ENCODE measurements at places on chromosomes 11 and 22.

- DNase-seq, result no peak
Measured at GRCh38 chr22:33357981-33358399, 299.8 kb upstream of the SYN3 start.

- no peak for DNase-seq
Measured at GRCh38 chr11:34909955-34910354, 6.2 kb downstream of the APIP start.

DNA sequence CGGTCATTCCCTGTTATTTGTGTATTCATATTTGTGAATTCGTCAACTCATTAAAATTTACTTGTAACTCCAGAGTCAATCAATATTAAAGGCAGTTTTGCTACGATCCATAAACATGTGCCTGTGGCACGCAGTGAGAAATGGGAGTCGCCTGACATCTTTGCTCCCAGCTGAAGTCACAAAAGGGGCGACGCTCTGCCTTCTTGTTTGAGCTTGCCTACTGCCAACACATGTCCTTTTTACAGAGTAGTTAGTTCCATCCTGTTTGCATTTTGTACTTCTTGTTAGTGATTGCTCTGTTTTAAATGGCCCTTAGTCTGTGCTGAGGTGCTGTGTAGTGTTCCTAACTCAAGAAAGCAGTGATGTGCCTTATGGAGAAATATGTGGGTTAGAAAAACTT lies 305.3 kb downstream of the ETS1 start:
- no peak for DNase-seq

DNA sequence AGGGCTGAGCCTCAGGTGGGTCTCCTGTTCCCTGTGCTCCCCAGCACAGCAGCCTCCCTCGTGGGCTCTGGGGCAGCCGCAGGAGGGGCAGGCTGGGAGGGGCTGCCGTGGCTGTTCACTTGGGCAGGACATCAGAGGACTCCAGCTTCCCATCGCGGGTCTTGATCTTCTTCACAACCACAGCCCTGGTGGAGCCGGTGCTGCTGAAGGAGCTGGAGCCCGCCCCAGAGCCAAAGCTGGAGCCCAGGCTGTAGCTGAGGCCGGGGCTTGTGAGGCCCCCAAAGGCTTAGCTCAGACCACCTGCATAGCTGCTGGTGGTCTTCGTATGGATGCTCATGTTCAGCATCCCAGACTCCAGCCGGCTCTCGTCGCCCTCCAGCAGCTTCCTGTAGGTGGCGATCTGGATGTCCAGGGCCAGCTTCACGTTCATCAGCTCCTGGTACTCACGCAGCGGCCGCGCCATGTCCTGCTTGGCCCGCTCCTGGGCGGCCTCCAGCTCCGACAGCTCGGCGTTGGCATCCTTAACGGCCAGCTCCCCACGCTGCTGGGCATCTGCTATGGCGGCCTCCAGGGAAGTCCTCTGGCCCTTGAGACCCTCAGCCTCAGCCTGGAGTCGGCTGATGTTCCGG lies 126.1 kb downstream of the NECTIN1 start:
- no peak for DNase-seq

DNA sequence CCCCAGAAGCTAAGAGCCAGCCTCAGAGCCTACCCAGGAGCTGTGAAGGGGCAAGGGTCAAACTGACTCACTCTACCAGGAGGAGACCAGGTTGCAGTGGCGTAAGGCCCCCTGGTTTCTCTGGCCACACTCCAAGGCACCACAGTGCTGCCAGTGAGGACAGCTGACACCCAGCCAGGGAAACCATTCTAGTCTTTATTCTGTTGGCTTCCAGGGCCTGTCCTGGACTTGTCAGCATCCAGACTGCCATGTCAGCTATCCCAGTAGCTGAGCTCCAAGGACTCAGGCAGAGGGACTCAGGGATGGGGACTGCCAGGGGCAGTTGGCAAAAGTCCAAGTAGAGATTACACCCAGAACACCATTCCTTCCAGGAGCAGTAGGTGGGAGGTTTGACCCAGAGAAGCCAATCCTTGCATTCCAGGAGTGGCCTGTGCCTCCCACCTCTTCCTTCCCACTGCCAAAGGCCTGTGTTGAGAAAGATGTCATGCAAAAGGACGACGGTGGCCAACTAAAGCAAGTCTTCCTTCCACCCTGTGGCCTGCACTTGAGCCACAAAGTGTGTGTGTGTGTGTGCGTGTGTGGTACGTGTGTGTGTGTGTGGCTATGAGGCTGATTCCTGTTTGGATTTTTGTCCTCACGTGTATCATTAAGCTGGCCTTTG lies 3.6 kb upstream of the MAPK8IP1 start:
- DNase-seq, result no peak

DNA sequence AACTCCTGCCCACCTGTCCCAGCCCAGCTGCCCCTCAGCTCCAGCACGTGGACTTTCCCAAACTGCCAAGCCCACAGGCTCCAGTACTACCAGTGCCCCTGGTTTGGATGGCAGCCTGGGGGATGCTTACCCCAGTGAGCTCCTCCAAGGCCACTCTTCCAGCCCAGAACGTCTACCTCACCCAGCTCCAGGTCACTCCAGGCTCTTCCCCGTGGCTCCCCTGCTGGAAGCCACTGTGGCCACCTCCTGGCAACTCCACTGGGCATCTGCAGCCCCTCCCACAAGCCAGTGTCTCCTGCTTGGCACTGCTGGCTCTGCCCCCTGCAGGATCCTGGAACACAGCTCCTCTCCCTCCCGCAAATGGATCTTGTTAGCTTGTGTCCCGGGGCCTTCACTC lies 29.3 kb downstream of the LMO1 start:
- no peak for DNase-seq

DNA sequence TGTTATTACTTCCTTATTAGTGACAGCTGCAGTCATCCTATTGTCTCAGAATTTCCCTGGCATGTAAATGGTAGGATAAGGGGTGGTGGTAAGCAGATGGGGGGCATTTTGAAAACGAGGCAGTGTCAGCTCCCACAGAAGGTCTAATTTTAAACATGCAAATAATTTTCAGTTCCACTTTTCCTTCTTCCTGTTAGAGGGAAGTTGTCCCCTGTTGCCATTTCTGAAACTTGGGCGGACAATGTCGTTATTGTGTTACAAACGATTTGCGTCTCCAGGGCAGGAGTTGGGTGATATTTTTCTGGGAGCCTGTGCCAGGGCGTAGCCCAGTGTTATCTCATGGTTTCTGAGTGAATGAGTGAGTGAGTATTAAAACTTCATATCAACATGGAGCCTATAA lies 7.4 kb downstream of the PTPRJ start:
- no peak for DNase-seq

DNA sequence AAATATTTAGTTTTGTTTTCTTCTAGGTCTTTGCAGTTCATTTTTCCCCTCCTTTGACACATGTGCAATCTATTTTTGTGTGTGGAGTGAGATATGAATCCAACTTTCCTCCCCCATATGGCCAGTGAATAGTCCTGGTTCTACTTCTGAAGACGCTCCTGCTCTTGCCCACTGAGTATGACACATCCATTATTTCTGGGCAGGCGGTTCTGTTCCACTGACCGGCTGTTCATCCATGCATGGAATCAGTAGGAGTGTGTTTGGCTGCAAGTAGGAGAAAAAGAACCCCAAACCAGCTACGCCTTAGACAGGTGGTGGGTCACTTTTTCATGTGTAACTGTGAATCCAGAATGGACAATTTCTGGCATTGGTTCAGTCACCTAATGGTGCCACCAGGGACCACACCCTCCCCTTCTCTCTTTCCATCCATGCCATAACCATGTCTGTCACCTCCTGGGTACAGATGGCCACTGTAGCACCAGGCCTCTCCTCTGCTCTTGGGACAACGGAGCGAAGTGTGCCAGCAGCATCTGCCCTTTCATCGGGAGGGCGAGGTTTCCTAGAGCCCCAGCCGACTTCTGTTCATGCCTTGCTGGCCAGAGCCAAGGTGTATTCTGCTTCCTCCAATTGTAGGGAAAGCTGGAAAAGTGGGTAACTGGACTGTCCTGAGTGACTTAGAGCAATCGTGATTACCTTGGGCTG lies 67.4 kb upstream of the SLC22A12 start:
- no peak for DNase-seq

DNA sequence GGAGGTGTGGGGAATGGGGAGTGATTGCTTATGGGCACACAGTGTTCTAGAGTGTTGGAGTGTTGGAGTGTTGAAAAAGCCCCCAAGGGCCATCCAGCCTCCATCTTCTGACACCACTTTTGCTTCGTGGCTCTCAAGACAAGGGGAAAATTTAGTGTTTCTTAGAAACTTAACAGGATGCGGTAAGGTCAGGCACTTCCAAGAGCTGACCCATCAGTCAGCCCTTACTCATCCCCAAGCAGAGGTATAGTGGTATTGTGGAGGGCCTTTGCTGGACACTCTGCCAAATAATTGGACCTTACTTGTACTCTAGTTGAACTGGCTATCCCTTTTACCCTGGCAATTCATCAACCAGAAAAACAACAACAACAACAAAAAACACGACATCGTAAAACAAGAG lies 14.8 kb upstream of the ALDH3B2 start:
- DNase-seq, result no peak

- no peak for DNase-seq
Measured at GRCh38 chr11:17572791-17573460, 25.9 kb downstream of the OTOG start.

- DNase-seq, result no peak
Measured at GRCh38 chr11:119481667-119482400, 58.9 kb upstream of the THY1 start.

DNA sequence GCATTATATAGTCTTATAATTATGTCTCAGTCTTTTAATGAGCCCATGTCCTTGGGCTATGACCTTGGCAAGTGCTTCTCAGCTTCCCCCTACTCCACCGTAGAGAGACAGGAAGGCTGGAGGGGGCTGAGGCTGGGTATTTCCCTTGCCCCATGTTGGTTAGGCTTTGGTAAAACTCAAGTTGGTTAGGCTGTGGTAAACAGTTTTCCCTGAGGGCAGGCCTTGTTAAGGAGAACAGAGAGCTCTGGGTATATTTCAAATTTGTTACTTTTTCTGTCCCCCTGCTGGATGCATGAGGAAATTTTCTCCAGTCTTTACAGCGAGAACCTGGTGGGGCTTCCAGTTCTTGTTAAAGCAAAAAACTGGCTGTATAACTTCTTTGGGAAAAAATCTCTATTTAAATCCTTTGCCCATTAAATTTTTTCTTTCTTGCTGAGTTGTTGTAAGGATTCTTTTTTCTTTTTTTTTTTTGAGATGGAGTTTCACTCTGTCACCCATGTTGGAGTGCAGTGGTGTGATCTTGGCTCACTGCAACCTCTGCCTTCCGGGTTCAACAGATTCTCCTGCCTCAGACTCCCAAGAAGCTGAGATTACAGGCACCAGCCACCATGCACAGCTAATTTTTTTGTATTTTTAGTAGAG lies 12.2 kb upstream of the DCHS1 start:
- peak; percentile 12 for DNase-seq

DNA sequence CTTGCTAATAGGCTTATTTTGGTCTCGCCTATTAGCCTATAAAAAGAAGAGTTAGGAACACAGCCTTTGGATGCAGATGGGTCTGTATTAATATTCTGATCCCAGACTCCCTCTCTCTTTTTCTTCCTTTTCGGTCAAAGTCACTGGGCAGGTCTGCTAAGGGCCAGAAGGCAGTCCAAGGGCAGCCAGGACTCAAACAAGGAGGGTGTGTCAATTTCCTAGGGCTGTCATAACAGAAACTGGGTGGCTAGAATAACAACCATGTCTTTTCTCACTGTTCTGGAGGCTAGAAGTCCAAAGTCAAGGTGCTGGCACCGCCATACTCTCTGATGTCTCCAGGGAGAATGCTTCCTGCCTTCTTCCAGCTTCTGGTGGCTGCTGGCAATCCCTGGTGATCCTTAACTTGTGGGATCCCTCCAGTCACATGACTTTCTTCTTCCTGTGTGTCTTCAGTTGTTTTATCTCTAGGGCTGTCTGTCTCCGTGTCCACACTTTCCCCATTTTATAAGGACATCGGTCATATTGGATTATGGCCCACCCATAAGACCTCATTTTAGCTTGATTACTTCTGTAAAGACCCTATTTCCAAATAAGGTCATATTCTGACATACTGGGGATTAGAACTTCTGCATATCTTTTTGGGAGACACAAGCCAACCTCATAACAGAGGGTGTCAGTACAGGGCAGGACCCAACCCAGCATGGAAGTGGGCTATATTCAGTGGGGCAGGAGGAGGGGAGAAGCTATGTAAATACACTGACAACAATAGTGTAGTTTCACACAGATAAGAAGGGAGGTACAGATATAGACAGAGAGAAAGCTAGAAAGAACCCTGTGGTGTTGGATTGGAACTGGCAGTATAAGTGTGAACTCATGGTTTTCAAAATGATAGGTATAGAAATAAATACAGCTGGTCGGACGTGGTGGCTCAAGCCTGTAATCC lies 5.9 kb upstream of the CSF2RB start:
- no peak for DNase-seq

DNA sequence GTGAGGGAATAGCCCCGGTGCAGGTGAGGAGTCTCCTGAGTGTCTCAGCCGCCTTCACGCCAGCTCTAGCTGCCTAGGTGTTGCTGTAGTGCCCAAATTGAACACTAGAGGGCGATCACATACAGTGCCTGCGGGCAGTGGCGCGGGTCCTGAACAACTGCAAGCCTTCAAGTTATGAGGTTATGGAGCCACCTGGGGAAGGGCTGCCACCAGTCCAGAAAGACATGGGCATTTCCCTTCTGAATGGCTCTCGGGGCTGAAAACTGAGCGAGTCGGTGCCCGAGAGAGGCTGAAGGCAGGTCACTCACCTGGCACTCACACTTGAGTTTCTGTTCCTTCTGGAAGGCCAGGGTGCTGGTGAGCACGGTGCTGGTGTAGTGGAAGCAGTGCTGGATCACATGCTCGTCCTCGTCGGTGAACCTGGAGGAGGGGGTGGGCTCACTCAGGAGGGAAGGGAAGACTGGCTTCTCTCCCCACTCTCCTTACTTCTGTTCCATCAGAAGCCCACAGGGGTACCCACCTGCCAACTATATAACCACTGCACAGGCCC lies 88.4 kb downstream of the PDE2A start:
- DNase-seq, result peak; percentile 53

DNA sequence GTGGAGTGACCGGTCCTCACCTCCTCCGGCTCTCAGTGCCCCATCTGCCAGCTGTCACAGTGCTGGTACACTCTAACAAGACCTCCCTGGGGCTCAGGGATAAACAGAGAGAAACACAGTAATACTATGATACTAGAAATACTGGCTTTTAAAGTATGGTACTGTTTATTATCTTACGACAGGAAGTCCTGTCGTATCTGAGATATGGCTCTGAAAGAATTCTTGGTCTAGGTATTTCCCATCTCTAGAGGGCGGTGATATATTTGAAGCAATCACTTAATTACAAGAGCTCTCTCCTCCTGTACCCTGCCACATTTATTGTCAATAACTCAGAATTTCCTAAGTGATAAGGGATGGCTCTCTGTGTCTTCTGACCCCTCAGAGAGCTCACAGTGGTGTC lies 119.1 kb downstream of the RRM1 start:
- no peak for DNase-seq

- DNase-seq, result no peak
Measured at GRCh38 chr11:101169944-101170343, 40.3 kb upstream of the PGR start.

GRCh38 chr11:130671801-130672700 lies 223.6 kb downstream of the ADAMTS15 start:
- peak; percentile 61 for DNase-seq

DNA sequence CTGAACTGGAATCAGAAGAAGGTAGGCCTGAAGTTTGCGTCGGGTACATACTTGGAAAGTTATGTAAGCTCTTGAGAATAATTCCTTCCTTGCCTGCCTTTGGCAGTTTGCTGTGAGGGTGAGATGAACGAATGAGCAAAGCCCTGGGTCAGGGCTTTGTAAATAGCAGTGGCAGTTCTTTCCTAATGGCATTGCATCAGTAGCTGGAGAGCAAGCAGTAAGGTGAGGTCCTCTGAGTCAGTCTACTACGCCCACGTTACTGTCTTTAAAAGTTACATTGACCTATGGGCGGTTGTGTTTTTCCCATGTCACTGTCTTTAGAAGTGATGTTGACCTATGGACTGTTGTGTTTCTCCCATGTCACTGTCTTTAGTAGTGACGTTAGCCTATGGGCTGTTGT lies 179.1 kb upstream of the E2F8 start:
- DNase-seq, result peak; percentile 41
